ENCODE measurements at places on chromosomes 11 and 22. TPM values are rescaled to one million over a fixed set of nuclear protein-coding genes. Genes with fewer than 3 reads are reported as not detected.

DCUN1D5 gene
- 15.3 TPM for total RNA-seq

SAA1 gene
- total RNA-seq: 20.4 TPM

GRCh38 chr22:37678372-37678771 is 2.9 kb downstream of the LGALS1 start:
- DNase-seq: no peak

DNA sequence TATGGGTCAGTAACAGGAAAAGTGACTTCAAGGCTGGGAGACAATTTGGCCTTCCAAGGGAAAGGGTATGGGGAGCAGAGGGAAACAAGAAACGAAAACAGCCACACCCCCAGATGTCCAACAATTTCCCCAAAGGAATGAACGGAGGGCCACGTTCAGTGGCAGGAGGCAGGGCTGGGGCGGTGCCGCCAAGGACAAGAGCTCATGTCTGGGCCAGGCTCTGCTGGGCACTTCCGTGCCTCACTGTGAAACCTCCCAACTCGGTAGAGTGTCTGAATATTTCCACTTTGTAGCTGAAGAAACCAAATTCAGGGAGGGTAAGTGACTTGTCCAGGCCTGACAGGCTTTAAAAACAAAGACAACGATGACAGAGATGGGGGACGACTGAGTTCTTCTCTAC is 11.9 kb downstream of the IFT27 start:
- no peak for DNase-seq

- DNase-seq: no peak
These were observed 80.1 kb downstream of the SVIP start for GRCh38 chr11:22749536-22749935.

- DNase-seq: no peak
These were observed 37.8 kb downstream of the RPL27A start for GRCh38 chr11:8720352-8720751.

- no peak for DNase-seq
These were observed 34.7 kb downstream of the USP47 start for GRCh38 chr11:11876458-11876857.

DNA sequence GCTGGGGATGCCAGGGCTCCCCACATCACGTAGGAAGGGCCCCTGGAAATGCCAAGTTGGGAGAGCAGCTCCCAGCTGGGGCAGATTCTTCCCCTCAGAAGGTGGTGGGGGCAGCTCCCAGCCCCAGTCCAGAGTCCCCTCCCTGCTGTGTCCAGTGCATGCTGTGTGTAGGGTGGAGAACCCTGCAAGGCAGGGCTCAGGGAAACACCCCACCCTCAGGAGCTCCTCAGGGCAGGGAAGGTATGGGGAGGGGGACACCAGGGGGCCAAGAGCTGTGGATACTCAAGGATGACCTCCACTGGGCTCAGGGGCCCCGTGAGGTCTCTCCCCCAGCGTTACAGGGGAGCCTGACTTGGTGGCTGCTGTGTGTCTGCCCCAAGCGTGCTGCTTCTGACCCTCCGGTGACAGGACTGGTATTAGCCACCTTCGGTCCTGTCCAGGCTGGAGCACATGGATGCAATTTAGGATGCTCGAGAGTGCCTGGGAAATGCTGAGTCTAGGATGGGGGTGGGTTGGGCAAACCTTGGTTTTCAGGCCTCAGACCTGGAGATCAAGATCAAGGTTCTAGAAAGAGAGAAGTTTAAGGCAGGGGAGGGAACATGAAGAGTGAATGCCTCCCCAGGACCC is 16.1 kb upstream of the CABP7 start:
- DNase-seq: no peak

DNA sequence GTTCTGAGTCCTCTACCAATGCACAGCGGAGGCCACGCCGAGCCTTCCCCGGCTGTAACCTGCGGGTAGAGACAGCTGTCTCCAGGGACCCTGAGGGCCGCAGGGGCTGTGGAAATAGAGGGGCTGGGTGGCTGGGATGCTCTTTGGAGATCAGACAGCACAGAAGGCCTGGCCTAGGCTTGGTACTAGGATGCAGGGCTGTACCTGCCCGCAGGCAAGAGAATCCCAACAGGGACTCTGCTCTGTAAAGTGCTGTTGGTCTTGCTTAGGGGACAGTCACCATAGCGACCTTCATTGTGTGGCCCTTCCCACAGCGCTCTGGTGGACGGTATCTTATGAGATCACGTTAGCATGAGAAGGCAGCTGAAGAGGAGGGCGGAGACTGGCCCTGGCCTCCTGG is 11.3 kb upstream of the KCNJ5 start:
- no peak for DNase-seq

DNA sequence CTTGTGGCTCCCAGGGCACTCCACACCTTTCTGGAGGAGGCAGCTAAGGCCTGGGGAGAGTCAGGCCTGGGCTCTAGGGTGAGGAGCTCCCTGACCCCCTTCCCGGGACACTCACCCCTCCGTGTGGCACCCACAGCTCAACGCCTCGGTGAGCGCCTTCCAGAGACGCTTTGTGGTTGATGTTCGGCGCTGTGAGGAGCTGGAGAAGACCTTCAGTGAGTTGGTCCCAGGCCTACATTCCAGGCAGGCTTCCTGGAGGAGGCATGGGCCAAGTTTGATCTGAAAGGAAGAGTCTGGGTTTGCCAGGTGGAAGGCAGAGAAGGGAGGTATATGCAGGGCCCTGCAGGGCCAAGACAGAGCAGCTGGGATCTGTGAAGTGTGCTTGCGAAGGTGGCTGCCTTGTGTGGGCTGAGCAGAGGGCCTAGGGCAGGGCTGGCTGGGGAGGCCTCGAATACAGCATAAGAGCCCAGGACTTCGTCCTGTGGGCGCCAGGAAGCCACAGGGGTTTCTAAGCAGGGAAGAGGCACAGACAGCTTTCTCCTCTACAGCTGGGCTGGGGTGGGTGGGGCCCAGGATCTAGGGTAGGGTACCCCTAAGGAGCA is 2.9 kb downstream of the TCIRG1 start:
- no peak for DNase-seq

DNA sequence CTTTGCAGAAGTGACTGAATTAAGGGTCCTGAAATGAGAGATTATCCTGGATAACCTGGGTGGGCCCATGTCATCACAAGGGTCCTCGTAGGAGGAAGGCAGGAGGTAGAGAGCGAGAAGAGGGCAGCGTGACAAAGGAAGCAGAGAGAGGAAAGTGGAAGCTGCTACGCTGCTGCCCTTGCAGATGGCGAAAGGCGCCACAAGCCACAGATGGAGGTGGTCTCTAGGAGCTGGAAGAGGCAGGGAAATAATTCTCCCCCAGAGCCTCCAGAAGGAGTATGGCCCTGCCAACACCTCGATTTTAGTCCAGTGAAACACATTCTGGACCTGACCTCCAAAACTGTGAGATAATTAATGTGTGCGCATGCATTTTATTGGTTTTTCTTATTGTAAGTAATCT is 13.4 kb downstream of the TMEM184B start:
- no peak for DNase-seq

DNA sequence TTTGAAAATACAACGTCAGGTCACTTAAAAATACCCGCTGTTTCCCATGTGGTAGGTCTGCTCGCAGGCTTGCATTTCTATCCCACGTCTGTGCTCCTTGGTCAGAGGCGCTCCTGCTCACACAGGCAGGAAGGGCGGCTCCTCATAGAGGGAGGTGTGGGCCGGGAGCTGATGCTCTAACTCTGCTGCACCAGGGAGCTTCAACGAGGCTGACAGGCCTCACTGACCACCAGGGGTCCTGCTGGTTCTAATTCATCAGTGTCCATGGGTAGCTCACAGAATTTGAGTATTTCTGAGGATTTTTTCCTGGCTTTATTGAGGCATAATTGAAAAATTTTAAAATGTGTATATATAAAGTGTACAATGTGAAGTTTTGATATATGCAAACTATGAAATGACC is 68.5 kb downstream of the PIWIL3 start:
- DNase-seq: no peak

Measured in liver (tissue), 10 donors.